NCI-H774 (cell line): ENCODE measurements at places on chromosomes 1 and 21.

GRCh38 chr1:10918531-10918930 is 93.9 kb upstream of the TARDBP start:
- DNase-seq, result no peak

DNA sequence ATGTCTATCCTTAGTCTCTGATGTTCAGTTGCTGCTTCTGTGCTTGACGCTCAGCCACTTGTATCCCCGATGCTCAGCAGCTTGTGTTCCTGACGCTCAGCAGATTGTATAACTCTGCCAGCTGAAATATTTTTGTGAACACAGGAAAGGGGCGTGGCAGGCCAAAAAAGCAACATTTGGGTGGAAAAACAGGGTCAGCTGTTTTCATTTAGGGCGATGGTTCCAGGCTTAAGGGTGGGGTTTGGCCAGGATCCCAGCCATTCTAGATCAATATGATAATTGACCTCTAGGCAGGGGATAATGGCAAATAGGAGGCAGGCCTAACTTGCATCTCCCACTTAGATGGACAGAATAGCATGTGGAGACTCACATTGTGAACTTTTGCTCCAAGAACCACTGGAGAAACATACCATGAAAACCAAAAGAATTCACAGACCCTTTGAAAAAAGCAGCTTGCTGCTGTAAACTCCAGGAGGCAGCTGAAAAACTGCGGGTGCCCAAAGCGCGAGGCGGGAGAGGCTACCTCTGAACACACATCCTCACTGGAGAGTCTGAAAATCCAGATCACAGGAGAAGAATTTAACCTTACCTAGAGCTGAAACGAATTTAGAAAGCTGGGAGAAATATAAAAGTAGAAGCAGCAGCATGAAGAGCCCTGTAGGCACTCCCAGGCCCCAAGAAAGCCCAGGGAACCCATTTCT is 58.3 kb downstream of the ZNF648 start:
- no peak for DNase-seq

- DNase-seq, result no peak
Measured at GRCh38 chr1:182046763-182047162, 14.7 kb downstream of the ZNF648 start.

- no peak for DNase-seq
Measured at GRCh38 chr1:246709835-246710234, 14.4 kb upstream of the SCCPDH start.

GRCh38 chr1:220579317-220579716 is 51.4 kb downstream of the MARK1 start:
- no peak for DNase-seq

GRCh38 chr1:75423616-75424015 is 187.3 kb downstream of the SLC44A5 start:
- DNase-seq, result peak; percentile 68

- peak; percentile 28 for DNase-seq
Measured at GRCh38 chr1:169108863-169109560, 2.5 kb downstream of the ATP1B1 start.
